ENCODE measurements at places on chromosomes 3 and 15.
A peak's percentile ranks its signal among the peaks of the same experiment; 100 is the strongest.

DNA sequence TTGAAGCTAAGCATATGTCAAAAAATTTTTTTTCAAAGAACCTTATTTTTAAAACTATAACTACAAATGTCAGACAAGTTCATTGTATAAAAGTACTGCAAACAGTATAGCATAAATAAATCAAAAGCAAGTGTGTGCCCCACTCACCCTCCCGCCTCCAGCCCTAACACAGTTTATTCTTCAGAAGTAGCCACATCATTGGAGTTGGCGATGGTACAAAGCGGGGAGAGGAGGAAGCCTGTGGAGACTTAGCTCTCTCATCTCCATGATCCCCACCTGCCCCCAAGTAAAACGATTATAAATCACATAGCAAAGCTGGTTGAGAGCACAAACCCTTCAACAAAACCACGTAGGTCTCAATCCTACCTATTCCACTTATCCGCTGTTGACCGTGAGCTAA, 33.6 kb downstream of the FOXP1 start:
- DNase-seq: no peak

DNA sequence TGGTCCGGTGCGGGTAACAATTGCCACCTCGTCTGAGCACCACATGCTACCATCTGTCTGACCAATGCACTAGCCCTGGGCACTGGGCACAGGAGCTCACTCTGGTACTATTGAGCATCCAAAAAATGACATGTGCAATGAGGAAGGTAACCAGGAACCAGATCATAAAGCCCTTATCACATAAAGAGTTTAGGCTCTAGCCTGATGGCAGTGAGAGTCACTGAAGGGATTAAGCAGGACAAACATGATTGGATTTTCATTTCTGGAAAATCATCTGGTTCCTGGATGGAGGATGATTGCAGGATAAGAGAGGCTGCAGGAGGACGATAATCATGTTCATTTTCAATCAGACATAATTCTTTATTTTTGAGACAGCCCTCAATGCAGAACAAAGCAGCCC, 12.4 kb downstream of the NDUFB4 start:
- DNase-seq: no peak

GRCh38 chr3:140442621-140443020, 235.2 kb upstream of the TRIM42 start:
- no peak for DNase-seq

DNA sequence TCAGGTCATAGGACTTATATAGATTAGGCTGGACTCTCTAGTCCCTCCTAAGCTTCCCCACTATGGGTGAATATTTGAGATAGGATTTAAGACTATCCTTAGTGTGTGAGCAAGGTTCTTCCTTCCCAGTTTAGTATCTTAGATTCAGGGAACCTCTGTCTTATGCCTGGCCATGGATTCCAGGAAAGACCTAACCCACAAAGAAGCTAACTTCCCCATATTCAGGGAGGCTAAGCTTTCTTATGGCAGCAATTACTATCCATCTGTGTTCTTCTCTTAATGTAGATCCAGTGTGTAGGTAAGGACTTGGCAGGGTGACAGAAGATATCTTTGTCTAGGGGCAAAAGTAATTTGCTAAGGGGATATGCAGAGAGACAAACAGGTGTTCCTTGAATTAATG, 25.5 kb upstream of the PIK3R4 start:
- no peak for DNase-seq

DNA sequence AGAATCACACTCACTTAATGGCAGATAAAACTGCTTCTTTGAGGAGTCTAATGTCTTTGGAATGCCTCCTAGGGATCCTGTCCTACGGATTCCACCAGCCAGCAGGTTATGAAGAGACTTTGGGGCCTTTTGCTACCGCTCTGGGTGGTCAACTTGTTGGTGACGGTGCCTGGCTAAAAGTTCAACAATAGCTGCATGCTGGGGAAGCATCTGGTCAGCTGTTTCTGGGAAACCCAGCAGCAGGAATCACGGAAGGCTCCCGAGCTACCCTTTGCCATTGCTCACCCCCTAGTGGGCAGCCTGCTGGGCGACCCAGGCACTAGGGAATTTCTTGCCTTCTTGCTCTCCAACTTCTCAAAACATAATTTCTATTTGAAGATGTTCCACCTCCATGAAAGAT, 263.3 kb downstream of the NEK10 start:
- DNase-seq: no peak

GRCh38 chr3:63470745-63471144, 181.7 kb upstream of the SNTN start:
- DNase-seq: no peak

- DNase-seq: no peak
Observed at GRCh38 chr3:171315101-171315500, 145.1 kb downstream of the TNIK start.

DNA sequence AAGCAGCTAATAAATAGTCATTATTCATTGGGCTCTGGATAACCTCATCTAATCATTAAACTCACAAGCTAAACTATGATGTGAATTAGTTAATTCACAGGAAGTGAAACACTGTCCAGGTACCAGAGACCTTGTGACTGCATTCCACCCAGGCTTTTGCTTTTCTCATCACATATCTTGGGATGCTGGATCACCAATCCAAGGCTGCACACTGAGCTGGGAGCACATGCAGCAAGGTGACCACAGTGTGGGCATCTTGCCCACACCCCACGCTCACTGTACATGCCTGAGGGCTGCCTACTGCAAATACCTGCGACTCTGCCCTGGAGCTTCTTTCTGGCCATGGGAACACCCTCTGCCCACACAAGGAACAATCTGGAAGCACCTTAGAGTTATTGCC, 40.6 kb upstream of the TNFAIP8L3 start:
- DNase-seq: no peak

DNA sequence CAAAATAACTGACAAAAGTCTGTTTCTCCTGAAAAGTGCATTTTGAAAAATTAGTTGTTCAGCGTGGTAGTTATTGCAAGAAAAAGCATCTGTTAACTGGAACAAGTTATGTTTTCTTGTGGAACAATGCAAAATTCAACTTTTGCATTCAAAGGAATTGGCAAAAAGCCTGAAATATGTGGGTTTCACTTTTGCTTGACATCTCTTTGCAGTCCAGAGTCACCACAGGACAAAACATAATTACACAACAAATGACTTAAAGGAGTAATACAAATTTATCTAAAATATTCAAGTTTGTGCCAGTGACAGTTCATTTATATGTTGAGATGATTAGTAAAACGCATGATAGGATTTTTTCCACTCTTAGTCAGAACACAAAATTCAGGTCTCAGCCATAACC, 96.3 kb upstream of the P2RY1 start:
- no peak for DNase-seq

- no peak for DNase-seq
Observed at GRCh38 chr3:65093641-65094040, 405.8 kb upstream of the ADAMTS9 start.

DNA sequence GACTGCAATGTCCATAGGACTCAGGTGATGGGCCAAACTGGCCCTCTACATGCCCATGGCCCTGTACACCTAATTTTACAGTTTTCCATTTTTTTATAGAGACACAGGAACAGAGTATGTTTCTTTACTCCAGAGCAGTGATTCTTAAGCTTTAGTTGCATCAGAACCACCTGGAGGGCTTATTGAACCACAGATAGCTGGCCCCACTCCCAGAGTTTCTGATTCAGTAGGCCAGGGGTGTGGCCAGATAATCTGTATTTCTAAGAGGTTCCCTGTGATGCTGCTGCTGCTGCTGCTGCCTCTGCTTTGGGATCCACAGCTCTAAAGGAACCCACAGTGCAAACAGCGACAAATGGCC, 5.1 kb downstream of the RBP1 start:
- DNase-seq: peak; percentile 63

DNA sequence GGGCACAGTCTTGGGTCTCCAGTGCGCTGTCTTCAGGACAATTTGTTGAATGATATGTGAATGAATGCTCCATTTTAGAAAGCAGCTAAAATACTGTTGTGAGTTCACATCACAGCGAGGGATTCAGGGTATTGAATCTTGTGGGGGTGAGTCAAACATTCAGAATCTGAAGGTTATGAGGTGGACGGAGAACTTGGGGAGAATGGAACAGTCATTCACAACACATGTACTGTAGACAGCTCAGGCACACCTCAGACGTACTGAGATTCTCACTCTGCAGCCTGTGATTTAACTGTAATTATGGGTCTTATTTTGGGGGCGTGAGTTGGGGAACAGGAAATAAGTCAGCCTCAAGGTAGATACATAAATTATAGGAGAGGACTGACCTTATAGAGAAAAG, 13.9 kb downstream of the CRYBG3 start:
- no peak for DNase-seq

- no peak for DNase-seq
Observed at GRCh38 chr3:47542471-47543173, 29.1 kb upstream of the ELP6 start.

- DNase-seq: no peak
Observed at GRCh38 chr3:102156426-102156825, 278.4 kb upstream of the ZPLD1 start.

DNA sequence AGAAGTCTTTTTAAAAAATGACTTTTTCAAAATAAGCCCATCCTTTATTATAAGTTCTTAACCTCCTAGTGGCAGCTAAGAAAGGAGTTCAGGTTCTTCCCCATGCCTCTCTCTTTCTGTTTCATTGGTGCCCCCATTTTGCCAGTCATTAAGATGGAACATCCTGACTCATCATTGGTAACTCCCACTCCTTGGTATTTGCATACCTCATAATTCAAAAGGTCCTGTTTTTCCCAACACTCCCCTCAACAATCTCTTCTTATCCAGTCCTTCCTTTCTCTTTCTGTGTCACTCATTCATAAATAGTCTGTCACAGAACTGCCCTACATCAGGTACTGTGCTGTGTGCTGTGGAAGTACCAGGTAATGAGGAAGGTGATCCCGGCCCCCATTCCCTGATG, 394.0 kb downstream of the FOXP1 start:
- DNase-seq: no peak

GRCh38 chr3:127213381-127213918, 20.5 kb downstream of the PRR23E start:
- DNase-seq: no peak

- no peak for DNase-seq
Observed at GRCh38 chr3:194067949-194068362, 68.0 kb upstream of the HES1 start.

DNA sequence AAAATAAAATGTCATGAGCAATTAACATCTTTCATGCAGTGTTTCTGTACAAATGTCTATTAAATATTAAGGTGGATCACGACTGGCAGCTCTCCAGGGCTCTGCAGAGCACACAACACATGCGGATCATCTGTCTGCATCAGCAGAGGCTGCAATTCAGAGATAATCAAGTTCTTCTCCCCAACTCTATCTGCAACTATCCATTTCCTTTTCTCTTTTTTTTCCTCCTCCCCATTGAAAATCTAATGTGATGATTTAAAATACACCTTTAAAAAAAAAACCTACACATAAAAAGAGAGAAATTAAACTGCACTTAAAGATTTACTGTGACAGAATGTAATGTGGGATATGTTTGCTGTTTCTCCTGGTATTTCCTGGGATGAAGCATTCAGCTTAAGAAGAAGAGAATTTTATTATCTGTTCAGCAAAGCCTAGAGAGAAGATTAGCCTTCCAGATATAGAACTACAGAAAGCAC, 352.6 kb upstream of the CCDC54 start:
- no peak for DNase-seq

GRCh38 chr15:80957556-80957955, 32.1 kb downstream of the MESD start:
- no peak for DNase-seq

DNA sequence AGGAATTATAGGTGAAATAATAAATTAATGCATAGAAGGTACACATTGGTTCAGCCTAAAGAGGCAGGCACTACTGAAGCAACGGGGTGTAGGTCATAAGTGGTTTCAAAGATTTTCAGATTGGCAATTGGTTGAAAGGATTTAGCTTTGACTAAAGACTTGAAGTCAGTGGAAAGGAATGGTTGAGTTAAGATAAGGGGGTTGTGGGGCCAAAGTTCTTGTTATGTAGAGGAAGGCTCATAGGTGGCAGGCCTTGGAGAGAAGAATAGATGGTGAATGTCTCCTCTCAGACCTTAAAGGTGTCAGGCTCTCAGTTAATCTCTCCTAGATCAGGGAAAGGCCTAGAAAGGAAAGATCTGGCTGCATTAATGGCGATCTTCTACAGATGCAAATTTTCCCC, 209.8 kb downstream of the ATP10A start:
- DNase-seq: no peak

GRCh38 chr3:166810741-166811445, 569.2 kb downstream of the ZBBX start:
- no peak for DNase-seq

GRCh38 chr3:196117809-196118208, 35.9 kb upstream of the TFRC start:
- DNase-seq: no peak

DNA sequence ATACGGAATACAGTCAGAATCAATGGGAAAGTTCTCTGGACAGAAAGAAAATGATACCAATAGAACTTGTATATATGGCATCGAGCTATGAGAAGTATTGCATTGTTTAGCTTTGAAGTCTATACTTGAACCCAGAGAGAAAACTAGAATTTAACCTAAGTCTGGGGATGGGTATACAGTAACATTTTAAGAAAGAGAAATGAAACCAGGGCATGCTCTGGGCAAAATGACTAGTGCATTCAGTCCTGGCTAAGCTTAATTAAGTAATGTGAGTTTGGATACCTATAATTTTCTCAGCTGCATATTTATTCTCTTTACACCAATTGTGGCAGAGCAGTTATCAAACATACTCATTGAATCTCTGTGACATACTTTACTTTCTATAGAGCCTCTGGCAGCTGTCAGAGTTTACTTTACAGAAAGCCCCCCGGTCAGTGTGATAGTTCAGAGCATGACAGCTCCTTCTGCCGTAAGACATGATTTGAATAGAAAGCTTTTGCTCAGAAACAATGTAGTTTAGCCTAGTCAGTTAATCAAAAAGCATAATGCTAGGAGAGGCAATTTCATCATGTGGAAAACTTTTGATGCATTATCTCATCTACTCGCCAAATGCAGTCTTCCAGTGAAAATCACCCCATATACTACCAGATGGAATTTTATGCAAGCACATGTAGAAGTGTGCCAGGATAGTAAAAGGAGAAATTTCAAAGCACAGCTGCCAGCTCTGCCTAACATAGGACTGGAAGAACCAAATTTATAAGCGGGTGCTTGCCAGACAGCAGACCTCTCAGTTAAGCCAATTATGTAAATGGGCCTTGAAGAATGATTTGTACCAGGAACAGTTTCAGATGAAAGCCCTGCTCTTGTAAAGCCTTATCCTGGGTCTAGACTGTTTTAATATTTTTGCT, 40.7 kb downstream of the OXSM start:
- DNase-seq: no peak

GRCh38 chr3:101865751-101866509, 16.6 kb downstream of the NFKBIZ start:
- DNase-seq: no peak

GRCh38 chr3:119626196-119626595, 28.5 kb downstream of the PLA1A start:
- no peak for DNase-seq

All from LoVo (cell line).